Stimulated activated CD4-positive, alpha-beta T cell treated with anti-CD3 and anti-CD28 coated beads, Interleukin-1b, Interleukin-23, amount 100 ng/mL, for 1 hour (primary cell): ENCODE measurements at places on chromosomes 4 and X.

DNA sequence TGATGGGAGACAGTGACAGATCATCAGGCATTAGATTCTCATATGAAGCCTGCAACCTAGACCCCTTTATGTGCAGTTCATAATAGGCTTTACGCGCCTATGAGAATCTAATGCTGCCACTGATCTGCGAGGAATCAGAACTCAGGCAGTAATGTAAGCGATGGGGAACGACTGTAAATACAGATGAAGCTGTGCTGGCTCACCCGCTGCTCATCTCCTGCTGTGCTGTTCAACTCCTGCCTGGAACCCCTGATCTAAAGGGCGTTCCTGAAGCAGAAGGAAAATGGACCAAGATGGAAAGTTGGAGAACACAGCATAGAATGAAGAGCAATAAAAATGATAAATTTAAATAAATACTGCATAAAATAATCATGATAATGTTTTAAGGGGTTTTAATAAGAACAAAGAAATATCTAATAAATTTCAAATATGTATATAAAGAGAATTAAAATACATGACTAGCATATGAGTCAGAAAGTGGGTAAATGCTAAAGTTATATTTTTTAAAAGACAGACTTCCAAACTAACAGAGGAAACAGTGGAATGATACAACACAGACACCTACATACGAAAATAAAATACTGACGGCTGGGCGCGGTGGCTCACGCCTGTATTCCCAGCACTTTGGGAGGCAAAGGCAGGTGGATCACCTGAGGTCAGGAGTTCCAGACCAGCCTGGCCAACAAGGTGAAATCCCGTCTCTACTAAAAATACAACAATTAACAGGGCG lies 59.2 kb downstream of the RBM47 start:
- DNase-seq, result no peak

DNA sequence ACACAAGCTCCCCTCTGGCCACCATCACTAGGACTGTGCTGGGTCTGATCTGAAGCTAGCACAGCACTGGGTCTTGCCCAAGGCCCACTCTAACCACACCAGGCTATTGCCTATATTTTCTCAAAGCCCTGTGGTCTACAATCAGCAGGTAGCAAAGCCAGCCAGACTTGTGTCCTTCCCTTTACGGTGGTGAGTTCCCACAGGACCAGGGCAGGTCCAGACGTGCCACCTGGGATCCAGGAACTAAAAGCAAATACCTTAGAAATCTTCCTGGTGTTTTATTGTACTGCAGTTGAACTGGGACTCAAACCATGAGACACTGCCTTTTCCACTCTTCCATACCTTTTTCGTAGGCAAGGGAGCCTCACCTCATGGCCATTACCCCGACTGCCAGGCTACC lies 9.0 kb upstream of the MAGEC2 start:
- no peak for DNase-seq

GRCh38 chrX:146241902-146242301 lies 424.3 kb downstream of the SLITRK2 start:
- no peak for DNase-seq

- DNase-seq, result no peak
Measured at GRCh38 chrX:41723826-41724225, at the start of gene GPR82. Gene GPR82 (plus strand): TSS chrX:41724181. CDS start chrX:41727027, 2,846 bp downstream.
